Hematopoietic multipotent progenitor cell (in vitro differentiated cells): ENCODE measurements at places on chromosomes 12 and 14.

- peak; percentile 73 for DNase-seq
Measured at GRCh38 chr14:75123991-75124390, 2.9 kb downstream of the NEK9 start.

GRCh38 chr14:85590784-85591183 lies 60.8 kb downstream of the FLRT2 start:
- DNase-seq = no peak

- no peak for DNase-seq
Measured at GRCh38 chr14:24249230-24250021, 7.0 kb upstream of the TINF2 start.

- DNase-seq = no peak
Measured at GRCh38 chr14:26191671-26192070, 406.2 kb downstream of the NOVA1 start.

DNA sequence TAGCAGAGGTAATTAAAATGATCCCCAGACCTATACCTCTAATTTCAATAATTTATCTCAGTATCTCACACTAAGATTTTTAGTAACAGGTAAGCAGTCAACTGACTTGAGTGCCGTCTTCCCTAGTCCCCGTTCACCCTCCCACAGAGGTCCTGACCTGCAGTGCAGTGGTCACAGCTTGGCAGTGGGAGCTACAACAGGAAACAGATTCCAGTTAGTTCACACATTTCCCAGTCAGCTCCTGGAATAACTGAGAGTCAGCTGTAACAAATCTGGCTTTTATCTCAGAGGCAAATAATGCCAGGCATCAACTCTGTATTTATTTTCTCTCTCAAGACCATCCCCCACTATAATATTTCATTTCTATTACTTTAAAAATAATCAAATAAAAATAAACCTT lies 308.2 kb downstream of the ATP23 start:
- DNase-seq = no peak

DNA sequence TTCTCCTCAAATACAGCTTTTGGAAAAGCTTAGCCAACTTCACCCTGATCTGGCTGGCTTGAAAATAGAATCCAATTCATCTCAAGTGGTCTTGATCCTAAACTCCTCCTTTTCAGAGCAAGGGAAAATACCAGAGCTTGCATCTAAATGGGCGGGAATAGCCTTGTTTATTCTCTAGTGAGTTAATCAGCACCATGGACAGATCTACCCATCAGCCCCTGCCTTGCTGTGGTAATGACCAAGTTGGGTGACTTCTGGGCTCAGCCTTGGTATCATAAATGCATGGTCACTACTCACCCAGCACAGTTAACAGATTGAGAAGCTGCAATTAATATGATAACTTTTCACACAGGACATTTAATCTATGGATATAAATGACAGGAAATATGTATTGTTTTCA lies 196.6 kb downstream of the GLT1D1 start:
- DNase-seq = peak; percentile 26

- peak; percentile 23 for DNase-seq
Measured at GRCh38 chr14:69153873-69154270, 953 bp upstream of the DCAF5 start.

DNA sequence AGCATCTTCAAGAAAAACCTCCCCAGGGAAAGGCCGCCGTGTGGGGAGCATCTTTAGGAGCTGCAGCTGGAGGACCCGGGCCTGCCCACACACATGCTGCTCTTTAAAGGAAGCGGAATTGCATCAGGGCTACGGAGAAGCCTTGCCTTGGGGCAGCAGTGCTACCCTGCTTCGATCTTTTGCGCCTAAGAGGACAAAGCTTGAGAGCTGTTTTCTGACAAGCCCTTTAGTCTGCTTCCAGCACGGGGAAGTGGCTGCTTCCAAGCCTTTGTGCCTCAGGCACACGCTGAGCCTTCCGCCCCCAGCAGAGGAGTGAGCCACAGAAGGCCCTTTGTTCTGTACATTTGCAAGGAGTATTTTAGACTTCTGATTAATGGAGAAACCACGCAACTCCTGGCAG lies 31.5 kb downstream of the COA8 start:
- no peak for DNase-seq

- DNase-seq = no peak
Measured at GRCh38 chr12:106945261-106945851, 10.4 kb upstream of the TMEM263 start.

- no peak for DNase-seq
Measured at GRCh38 chr12:75589801-75590200, 78.4 kb upstream of the KRR1 start.

DNA sequence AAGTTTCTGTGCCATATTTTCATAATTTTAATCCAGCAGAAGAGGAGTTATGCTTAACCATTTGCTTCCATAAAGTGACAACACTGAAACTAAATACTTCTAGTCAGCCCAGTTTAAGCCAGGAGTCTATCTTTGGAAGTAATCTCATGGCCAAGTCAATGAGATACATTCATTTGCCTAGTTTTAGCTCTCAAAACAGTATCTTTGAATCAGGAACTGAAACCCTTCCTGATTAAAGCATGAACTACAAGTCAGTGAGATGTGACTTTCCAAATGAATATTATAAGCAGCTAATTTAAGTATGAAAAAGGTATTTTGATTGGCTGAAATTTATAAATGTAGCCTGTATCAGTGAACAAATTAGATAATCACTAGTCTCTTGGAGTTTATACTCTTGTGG lies 491.5 kb downstream of the SLC6A15 start:
- no peak for DNase-seq

DNA sequence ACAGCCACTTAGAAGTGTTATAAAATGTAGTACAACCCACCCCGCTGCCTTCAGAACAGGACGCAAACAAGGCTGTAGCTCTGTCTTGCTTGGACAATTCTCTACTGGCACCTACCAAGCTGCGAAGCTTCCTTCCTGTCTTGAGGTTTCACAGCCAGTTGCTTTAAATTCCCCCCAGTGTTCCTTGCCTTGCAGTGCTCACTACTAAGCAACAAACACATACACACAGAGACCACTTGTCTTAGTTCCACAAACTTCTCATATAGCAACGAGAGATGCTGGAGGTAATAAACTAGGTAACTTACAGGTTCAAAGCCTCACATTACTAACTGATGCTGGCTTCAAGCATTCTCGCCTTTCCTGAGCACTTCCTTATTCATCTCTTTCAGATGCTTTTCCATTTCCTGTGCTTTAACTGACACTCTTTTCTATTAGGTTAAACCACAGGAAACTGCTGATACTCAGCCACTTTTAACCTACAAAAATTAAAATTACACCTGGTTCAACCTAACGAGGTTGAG lies 91.5 kb upstream of the PTGDR start:
- DNase-seq = peak; percentile 4

- DNase-seq = no peak
Measured at GRCh38 chr12:61956545-61956944, 303.7 kb upstream of the USP15 start.

GRCh38 chr12:1283316-1283715 lies 292.3 kb downstream of the ERC1 start:
- no peak for DNase-seq

DNA sequence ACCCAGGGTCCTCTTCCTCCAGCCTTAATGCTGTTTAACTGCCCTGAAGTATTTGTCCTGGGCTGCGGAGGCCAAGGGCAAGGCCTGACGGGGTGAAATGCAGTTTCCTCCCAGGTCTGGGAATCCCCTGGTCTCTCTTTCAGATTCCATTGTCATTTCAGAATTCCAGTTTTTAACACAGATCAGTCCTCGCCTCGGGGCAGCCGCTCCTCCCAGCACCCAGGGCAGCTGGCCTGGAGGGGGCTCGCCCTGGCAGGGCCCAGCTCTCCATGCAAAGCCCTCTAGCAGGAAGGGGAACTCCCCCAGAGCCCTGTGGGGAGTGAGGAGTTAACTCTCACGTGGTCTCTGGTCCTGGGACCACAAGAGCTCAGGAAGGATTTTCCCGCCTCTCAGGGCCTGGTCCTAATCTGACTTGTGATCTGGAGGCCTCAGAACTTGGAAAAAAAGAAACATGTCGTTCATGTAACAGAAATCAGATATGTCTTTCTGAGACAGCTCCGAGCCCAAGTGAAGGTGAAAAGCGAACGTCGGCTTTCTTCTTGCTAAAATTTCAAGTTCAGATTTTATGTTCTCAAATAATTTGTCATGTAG lies 265.6 kb upstream of the SFSWAP start:
- DNase-seq = no peak

- no peak for DNase-seq
Measured at GRCh38 chr14:32546246-32546645, 217.1 kb downstream of the AKAP6 start.

GRCh38 chr14:63624701-63625100 lies 17.0 kb downstream of the WDR89 start:
- DNase-seq = no peak

GRCh38 chr14:63438065-63438757 lies 105.0 kb downstream of the PPP2R5E start:
- no peak for DNase-seq

DNA sequence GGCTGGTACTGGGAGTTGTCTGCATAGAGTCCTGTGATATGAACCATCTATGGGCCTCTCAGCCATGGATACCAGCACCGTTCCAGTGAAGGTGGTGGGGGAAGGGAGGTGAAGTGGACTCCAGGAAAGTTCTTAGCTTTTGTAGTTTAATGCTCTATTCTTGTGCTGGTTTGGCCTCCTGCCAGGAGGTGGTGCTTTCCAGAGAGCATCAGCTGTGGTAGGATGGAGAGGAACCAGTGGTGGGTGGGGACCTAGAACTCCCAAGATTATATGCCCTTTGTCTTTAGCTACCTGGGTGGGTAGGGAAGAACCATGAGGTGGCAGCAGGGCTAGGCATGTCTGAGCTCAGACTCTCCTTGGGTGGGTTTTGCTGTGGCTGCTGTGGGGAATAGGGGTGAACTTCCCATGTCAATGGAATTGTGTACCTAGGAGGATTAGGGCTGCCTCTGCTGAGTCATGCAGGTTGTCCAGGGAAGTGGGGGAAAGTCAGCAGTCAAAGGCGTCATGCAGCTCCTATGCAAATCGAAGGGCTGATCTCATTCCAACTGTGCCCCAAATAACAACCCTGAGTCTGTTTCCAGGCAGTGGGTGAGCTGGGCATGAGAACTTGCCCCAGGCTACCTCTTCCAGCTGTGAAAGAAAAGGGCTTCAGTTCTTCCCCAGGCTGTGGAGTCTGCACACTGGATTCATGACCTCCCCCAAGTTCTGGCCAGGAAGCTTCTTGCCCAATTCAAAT lies 14.2 kb downstream of the GZMH start:
- no peak for DNase-seq

- no peak for DNase-seq
Measured at GRCh38 chr12:121596526-121596925, 15.7 kb upstream of the KDM2B start.

- peak; percentile 92 for DNase-seq
Measured at GRCh38 chr12:49366652-49367380, 446 bp upstream of the SPATS2 start.

GRCh38 chr12:13981296-13981962 lies at the start of gene GRIN2B:
Gene GRIN2B, minus strand, starts transcription at chr12:13981602. Its CDS starts 115,394 bp downstream, at chr12:13866208.
- DNase-seq = peak; percentile 5

- peak; percentile 91 for DNase-seq
Measured at GRCh38 chr14:68911594-68912227, 67.4 kb downstream of the ACTN1 start.

GRCh38 chr12:16636435-16637055 lies 30.6 kb upstream of the LMO3 start:
- DNase-seq = no peak

GRCh38 chr12:123264642-123265041 lies 7.0 kb downstream of the CDK2AP1 start:
- DNase-seq = peak; percentile 61

DNA sequence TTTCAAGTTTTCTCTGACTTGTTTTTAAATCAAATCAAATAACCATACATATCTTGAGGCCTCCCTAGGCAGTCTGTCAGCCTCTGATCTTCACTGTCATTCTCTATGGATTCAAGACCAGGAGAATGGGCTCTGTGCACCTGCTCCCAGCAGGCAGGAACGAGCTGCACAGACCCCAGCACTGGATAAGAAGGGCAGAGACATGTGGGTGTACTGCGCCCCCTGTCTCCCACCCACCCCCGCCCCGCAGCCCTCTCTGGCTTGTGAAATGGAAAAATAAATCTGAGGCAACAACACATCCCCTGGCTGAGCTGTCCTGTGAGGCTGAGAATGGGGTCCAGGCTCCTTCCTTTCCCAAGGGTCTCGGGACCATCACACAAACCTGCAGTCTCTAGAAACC lies 26.3 kb downstream of the CLMN start:
- DNase-seq = no peak

DNA sequence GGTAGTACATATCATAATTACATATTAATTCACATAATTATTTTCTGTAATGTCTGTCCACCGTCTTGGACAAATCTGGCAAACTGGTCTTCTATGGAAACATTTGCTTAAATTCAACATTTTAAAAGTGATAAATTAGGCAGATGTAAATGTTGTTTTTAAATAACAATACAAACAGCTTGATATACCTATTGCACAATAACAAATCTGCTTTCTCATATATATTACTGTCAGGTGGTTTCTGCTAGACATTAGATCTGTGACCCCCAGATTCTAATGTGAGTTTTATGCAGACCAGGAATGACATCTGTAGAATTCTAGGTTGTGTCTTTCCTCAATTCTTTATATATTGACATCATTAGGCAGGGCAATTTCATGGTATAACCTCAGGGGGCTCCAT lies 173.3 kb downstream of the CCDC59 start:
- DNase-seq = no peak

DNA sequence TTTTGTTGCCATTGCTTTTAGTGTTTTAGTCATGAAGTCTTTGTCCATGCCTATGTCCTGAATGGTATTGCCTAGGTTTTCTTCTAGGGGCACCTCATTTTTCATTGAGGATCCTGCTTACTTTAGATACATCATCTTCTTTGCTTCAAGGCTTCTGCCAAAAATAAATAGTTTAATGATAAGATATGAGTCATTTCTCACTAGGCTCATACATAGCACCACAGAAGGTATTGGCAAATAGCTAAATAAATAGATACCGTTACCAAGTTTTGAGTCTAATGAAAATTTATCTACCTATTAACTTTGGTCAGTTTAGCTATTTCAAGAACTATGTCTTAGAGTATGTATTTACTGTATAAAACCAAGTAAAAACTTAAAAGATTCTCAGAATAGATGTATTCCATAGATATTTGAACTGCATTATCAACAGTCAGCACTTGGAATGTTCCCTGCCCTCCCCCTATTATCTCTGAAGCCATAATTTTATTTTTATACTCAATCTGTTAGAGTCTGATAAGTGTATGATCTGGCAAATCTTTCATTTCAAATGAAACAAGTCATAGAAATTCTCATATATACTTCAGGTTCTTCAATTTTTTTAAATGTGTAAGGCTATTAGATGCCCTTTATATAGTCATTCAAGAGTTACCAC lies 310.2 kb downstream of the CCDC91 start:
- DNase-seq = no peak

GRCh38 chr14:71365361-71365760 lies 458.1 kb downstream of the PCNX1 start:
- DNase-seq = no peak

- no peak for DNase-seq
Measured at GRCh38 chr14:81694419-81694818, 160.8 kb upstream of the SEL1L start.

- DNase-seq = no peak
Measured at GRCh38 chr12:56521209-56521589, 421 bp upstream of the RBMS2 start.
